Testis (tissue), 5 donors: ENCODE measurements at places on chromosomes 7 and 10. TPM values are rescaled to one million over a fixed set of nuclear protein-coding genes. Genes with fewer than 3 reads are reported as not detected.

- H3K27me3 ChIP-seq = no peaks in the 10 kb centered on the region
- no peak overlapping the region for H3K4me3 ChIP-seq
- H3K4me1 ChIP-seq = peaks cover 7% of the 10 kb centered on the region
These were observed 82.6 kb downstream of the JMJD1C start for GRCh38 chr10:63383141-63383540.

The PRR15 gene
- total RNA-seq = not detected

DNA sequence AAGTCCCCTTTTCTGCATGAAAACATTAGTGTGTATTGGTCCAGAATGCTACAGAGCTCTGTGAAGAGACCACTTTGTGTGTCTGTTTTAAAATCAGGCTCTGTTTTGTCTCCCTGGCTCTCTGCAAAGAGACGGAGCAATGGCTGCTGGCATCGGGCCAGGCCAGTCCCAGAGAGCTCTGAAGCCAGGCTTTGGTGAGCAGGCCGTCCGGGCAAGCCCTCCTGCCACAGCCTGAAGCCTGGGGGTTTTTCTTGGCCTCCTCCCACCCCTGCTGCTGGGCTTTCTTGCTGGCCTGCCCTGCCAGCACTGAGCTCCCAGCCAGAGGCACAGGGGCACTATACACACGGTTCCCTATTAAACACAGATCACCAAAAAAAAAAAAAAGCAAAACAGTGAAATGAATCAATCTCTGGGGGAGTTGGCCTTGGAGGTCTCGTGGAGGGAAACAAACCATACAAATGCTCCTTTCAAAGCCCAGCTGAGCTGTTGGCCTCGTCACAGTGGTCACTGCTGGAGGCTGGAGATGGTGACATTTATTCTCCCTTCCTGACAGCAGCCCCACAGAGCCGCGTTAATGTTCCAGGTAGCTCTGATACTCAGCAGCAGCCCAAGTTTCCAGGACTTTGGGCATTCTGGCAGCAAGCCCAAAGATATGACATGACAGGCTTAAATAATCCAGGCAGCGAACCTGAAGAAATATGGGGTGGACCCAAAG lies 237.2 kb downstream of the TCF7L2 start:
- H3K27me3 ChIP-seq = no peaks in the 10 kb centered on the region
- peak; percentile 71 for DNase-seq
- no peak overlapping the region for H3K4me3 ChIP-seq
- H3K4me1 ChIP-seq = no peaks in the 10 kb centered on the region

GRCh38 chr7:12638851-12639456 lies 48.5 kb upstream of the ARL4A start:
- H3K4me3 ChIP-seq = no peak overlapping the region
- H3K36me3 ChIP-seq = no peaks in the 10 kb centered on the region
- DNase-seq = no peak
- H3K4me1 ChIP-seq = no peaks in the 10 kb centered on the region

DNA sequence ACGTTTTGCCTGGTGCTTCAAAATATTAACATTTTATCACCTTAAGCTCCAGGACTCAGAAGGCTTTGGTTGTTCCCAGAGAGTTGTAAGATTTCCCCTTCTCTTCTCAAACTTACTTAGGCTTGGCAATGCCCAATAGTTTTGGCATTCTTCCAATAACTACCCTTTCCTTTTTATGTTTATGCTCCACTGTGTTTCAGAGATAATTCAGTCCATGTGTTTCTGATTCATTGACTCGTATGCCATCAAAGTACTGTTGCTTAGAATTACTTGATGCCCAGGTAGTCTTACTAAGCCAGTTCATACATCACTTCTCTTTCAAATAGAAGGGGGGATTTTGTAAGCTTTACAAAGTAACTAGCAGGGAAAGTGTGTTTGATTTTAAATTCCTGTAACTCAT lies 66.6 kb downstream of the AGMO start:
- no peaks in the 10 kb centered on the region for H3K4me1 ChIP-seq
- no peaks in the 10 kb centered on the region for H3K27me3 ChIP-seq
- no peak overlapping the region for H3K27ac ChIP-seq
- DNase-seq = no peak
- no peak overlapping the region for H3K4me3 ChIP-seq

The CACNA2D1 gene
- 28.0 TPM for total RNA-seq

The SEMA3D gene
- 7.5 TPM for total RNA-seq

- no peaks in the 10 kb centered on the region for H3K27me3 ChIP-seq
- H3K4me3 ChIP-seq = no peak overlapping the region
- no peaks in the 10 kb centered on the region for H3K36me3 ChIP-seq
- no peak overlapping the region for H3K27ac ChIP-seq
- no peak for DNase-seq
These were observed 23.9 kb downstream of the DRGX start for GRCh38 chr10:49371967-49372366.

GRCh38 chr7:155962968-155963300 lies 150.7 kb upstream of the SHH start:
- no peaks in the 10 kb centered on the region for H3K27me3 ChIP-seq
- H3K36me3 ChIP-seq = no peaks in the 10 kb centered on the region
- H3K4me3 ChIP-seq = no peak overlapping the region
- no peaks in the 10 kb centered on the region for H3K4me1 ChIP-seq
- DNase-seq = no peak

DNA sequence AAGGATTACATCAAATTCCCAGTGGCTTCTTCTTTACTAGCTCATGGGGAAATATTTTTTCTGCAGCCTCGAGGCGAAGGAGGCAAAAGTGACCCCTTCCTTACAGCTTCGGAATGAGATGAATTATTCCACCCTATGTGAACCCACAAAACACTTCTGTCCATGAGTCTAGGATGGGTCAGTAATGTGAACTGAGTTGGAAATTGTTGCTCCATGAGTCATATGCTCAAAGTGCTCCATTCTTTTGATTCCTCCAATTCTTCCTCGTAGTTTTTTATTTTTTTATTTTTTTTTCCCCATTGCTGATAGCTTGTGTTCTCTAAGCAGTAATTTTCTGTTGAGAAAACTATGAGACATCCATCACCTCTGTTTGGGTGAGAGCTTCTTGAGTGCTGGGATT lies 31.7 kb upstream of the FAM204A start:
- no peaks in the 10 kb centered on the region for H3K4me1 ChIP-seq
- no peak for DNase-seq
- no peak overlapping the region for H3K27ac ChIP-seq

The PON1 gene
- total RNA-seq = 1.2 TPM

DNA sequence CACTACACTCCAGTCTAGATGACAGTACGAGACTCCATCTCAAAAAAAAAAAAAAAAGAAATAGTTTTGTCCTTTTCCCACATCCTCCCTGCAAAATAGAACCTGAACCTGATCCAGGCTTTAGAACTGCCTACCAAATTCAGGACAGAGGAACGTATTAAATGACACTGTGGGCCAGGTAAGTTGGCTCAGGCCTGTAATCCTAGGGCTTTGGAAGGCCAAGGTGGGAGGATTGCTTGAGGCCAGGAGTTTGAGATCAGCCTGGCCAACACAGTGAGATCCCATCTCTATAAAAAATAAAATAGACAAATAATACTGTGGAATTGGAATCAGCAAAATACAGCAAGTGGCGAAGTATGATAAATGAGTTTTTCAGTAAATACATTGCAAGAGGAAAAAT lies 10.0 kb upstream of the BNIP3 start:
- H3K36me3 ChIP-seq = no peaks in the 10 kb centered on the region
- DNase-seq = no peak
- peaks cover 2% of the 10 kb centered on the region for H3K4me1 ChIP-seq
- H3K27ac ChIP-seq = no peak overlapping the region

The ADGRA1 gene
- total RNA-seq = 1.4 TPM

GRCh38 chr10:122861711-122862161 lies 16.1 kb upstream of the CUZD1 start:
- no peak overlapping the region for H3K27ac ChIP-seq
- no peak overlapping the region for H3K4me3 ChIP-seq
- H3K27me3 ChIP-seq = no peaks in the 10 kb centered on the region
- peaks cover 2% of the 10 kb centered on the region for H3K4me1 ChIP-seq

DNA sequence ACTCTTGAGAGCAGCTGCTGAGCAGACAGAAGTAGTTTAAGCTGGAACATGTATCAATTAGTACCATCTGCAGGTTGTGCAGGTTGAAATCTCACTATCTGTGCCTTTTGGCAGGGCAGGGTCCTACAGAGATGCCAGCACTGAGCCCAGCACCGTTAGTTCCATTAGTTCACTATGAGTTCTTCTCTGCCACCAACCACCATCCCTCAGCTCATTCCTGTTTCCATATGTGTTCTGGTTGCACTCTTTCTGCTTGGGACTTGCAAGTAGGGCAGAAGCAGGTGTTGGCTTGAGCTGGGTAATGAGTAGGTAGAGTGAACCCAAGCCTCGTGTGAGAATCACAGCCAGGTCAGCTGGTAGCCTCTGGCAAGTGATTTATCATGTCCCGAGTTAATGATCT lies 2.8 kb downstream of the SMO start:
- DNase-seq = no peak
- no peak overlapping the region for H3K27ac ChIP-seq
- H3K27me3 ChIP-seq = no peaks in the 10 kb centered on the region
- H3K36me3 ChIP-seq = no peaks in the 10 kb centered on the region

GRCh38 chr7:142629588-142630260 lies 119.5 kb upstream of the PRSS1 start:
- no peaks in the 10 kb centered on the region for H3K4me1 ChIP-seq
- no peak overlapping the region for H3K4me3 ChIP-seq
- H3K27me3 ChIP-seq = no peaks in the 10 kb centered on the region
- no peak for DNase-seq

DNA sequence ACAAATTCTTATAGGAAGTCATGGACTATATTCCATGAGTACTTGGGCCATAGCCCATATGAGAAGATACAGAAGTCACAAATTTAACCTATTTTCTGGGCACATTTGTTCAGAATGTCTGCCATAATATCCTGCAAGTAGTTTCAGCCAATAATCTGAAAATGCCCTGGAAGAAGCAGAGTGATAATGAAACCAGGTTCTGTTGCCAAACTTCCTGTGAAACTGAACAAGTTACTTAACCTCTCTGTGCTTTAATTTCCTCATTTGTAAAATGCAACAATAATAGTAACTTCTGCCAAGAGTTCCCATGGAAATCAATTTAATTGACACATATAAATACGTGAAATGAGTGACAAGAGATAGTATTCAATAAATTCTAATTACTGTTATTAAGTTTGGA lies 88.8 kb downstream of the SEMA3C start:
- no peak overlapping the region for H3K4me3 ChIP-seq
- DNase-seq = no peak
- H3K27ac ChIP-seq = no peak overlapping the region
- no peaks in the 10 kb centered on the region for H3K27me3 ChIP-seq
- no peaks in the 10 kb centered on the region for H3K4me1 ChIP-seq

GRCh38 chr7:111320133-111320532 lies 229.2 kb downstream of the LRRN3 start:
- no peaks in the 10 kb centered on the region for H3K4me1 ChIP-seq
- no peak overlapping the region for H3K4me3 ChIP-seq
- DNase-seq = no peak
- no peaks in the 10 kb centered on the region for H3K36me3 ChIP-seq
- no peak overlapping the region for H3K27ac ChIP-seq

GRCh38 chr7:30616318-30616717 lies 21.6 kb downstream of the GARS1 start:
- H3K27me3 ChIP-seq = no peaks in the 10 kb centered on the region
- H3K4me1 ChIP-seq = no peaks in the 10 kb centered on the region
- H3K4me3 ChIP-seq = no peak overlapping the region
- H3K36me3 ChIP-seq = peaks cover 3% of the 10 kb centered on the region
- DNase-seq = no peak
- no peak overlapping the region for H3K27ac ChIP-seq

- no peaks in the 10 kb centered on the region for H3K27me3 ChIP-seq
- no peak for DNase-seq
- H3K27ac ChIP-seq = no peak overlapping the region
- H3K36me3 ChIP-seq = no peaks in the 10 kb centered on the region
These were observed 17.3 kb upstream of the SAMD9L start for GRCh38 chr7:93165447-93165846.

GRCh38 chr7:127890726-127891125 lies 140.5 kb downstream of the LRRC4 start:
- H3K27ac ChIP-seq = no peak overlapping the region
- H3K36me3 ChIP-seq = no peaks in the 10 kb centered on the region

The ACSM6 gene
- not detected for total RNA-seq

DNA sequence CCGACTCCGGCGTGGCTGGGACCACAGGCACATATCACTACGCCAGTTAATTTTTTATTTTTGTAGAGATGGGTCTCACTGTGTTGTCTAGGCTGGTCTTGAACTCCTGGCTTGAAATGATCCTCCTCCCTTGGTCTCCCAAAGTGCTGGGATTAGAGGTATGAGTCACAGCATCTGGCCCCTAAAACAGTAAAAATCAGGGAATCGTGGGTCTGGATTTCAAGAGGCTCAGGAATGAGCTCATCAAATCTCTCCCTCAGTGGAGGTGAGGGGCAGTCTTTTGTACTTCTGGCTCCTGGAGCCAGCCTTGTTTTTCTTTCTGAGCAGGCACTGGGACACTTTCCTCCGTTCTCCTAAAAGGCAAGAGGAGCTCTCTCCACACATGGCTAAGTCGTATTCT lies 32.1 kb upstream of the RHEB start:
- no peak overlapping the region for H3K27ac ChIP-seq
- no peak for DNase-seq
- no peak overlapping the region for H3K4me3 ChIP-seq
- H3K4me1 ChIP-seq = no peaks in the 10 kb centered on the region
- no peaks in the 10 kb centered on the region for H3K36me3 ChIP-seq

The PPRC1 gene
- total RNA-seq = 49.1 TPM

- H3K27me3 ChIP-seq = no peaks in the 10 kb centered on the region
- H3K4me1 ChIP-seq = peaks cover 4% of the 10 kb centered on the region
- DNase-seq = no peak
- peak overlapping the region; percentile 99 for H3K27ac ChIP-seq
- H3K36me3 ChIP-seq = no peaks in the 10 kb centered on the region
These were observed 404 bp upstream of the FMC1 start for GRCh38 chr7:139340808-139341057.

The TAS2R4 gene
- 6.8 TPM for total RNA-seq

- no peaks in the 10 kb centered on the region for H3K36me3 ChIP-seq
- no peak overlapping the region for H3K4me3 ChIP-seq
- H3K27ac ChIP-seq = no peak overlapping the region
- no peak for DNase-seq
- no peaks in the 10 kb centered on the region for H3K4me1 ChIP-seq
These were observed 72.6 kb downstream of the MTURN start for GRCh38 chr7:30207376-30207775.

DNA sequence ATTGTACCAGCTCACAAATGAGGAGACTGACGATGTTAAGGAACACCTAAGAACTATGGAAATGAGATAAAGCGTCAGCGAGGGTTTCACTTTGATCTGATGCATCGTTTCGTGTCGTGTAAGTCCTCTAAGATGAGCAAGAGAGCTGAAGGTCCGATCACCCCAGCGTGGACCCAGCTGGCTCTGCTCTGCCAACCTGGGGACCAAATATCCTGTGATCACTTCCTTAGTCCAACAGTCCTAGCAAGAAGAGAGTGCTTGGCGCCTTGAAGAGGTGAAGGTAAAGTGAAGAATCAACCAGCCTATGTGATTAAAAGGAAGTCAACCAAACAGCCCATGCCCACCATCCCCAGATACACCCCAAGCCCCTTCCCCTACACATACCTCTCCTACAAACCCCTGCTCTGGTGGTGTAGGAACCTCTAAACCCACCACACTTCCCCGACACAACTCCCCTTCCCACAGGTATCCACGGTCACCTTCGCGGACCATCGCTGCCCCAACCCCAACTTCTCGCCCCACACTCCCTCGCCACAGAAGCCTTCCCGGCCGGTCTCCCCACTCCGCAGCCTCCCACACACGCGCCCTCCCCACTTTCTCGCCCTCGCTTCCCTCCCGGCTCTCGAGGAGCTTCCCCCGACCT lies 722 bp downstream of the UPF2 start:
- H3K4me3 ChIP-seq = peak overlapping the region; percentile 99
- peaks cover 5% of the 10 kb centered on the region for H3K4me1 ChIP-seq
- no peaks in the 10 kb centered on the region for H3K27me3 ChIP-seq
- H3K27ac ChIP-seq = peak overlapping the region; percentile 99
- no peaks in the 10 kb centered on the region for H3K36me3 ChIP-seq
